ENCODE measurements at places on chromosomes 11 and 22.
A peak's percentile ranks its signal among the peaks of the same experiment; 100 is the strongest.

DNA sequence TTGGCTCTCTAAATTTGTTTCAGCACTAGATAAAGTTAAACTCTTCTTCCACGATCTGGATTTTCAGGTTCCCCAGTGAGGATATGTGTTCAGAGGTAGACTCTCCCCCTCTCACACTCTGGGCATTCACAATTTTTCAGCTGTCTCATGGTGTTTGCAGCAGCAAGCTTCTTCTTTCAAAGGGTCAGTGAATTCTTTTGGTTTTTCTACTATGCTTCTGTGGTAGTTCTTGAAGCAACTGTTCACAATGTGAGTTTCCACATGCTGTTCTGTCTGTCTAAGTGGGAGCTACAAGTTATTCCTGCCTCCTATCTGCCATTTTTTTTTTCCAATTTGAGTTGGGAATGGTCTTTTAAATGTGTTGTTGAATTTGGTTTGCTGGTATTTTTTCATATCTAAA is 25.4 kb downstream of the CNTF start:
- DNase-seq = no peak

GRCh38 chr22:19438298-19438697 is 6.0 kb downstream of the MRPL40 start:
- no peak for DNase-seq

DNA sequence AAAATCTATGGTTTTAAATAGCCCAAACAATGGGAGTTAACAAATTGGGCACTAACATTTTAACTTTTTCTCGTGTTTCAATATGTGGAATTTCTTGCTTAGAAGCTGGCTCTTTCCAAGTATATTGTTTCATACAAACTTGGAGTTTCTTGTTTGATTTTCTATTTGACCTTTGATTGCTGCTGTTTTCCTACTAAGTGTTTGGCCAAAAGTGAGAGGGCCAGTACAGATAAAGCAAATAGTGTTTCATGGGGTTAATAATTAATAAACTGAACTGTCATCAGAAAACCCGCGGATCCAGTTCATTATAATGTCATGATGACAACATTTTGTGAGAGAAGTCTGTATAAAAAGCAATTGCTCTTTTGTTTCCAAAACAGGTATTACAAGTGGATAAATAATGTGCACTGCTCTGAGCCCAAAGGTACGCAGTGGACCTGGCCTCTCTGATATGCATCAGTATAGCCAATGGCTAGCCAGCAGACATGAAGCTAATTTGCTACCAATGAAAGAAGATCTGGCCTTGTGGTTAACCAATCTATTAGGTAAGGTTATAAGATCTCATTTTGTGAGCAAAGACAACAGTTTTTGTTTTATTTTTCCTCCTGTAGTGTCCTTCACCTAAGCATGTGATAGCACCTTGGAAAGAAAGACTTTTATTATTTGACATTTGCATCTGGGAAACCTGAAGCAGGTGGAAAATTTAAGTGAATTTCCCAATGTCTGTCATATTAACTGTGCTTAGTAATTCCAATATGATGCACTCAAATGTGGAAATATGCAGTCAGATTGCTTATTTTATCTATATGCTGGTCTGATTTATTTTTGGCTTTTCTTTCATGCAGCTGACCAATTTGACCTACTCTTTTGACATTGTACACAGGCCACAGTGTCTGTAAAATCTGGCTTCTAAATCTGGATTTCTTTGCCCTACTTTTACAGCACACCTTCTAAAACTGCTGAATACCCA is 8.3 kb downstream of the GAS2 start:
- no peak for DNase-seq

- DNase-seq = no peak
Observed at GRCh38 chr11:66259225-66259624, 9.2 kb upstream of the RAB1B start.

GRCh38 chr11:108199446-108200321 is 22.8 kb downstream of the NPAT start:
- peak; percentile 18 for DNase-seq

DNA sequence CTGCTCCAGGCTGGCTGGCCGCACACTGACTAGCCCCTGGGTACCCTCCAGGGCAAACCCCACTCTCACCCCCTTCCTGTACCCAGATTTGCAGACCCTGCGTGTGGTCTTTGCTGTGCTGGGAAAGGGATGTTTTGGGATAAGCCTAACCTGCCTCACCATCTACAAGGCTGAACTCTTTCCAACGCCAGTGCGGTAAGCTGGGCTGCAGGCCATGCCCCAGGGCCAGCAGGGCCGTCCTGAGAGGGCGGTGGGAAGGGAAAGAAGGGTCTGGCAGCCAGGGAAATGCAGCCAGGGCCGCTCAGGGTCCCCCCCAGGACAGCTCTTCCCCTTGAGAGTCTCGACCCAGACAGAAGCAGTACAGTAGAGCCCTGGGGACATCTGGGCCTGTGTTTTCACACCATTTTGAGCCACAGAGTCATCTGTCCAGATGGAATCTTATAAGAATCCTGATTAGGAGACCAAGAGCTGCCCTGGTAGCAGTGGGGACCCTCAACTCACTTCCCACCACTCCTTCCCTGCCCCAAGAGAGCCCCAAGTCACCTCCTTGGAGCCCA is 22.4 kb upstream of the SLC22A12 start:
- no peak for DNase-seq

DNA sequence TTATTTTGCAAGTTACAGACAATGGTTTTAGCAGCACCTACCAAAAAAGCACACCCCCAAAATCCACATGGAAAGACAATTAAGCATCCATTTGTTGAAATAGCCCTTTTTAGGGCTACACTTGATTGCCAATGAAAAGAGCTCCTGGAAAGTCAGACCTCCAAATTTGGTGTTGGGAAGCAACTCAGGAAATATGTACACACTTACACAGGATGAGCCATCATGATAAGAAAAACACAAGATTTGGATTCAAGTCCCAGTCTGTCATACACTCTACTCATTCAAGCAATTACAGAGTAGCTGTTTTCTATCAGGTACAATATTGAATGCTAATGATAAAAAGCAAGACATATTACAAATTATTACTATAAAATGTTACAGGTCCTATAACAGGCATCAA is 31.5 kb downstream of the FAM168A start:
- no peak for DNase-seq

GRCh38 chr11:79487412-79487811 is 46.6 kb upstream of the TENM4 start:
- no peak for DNase-seq

DNA sequence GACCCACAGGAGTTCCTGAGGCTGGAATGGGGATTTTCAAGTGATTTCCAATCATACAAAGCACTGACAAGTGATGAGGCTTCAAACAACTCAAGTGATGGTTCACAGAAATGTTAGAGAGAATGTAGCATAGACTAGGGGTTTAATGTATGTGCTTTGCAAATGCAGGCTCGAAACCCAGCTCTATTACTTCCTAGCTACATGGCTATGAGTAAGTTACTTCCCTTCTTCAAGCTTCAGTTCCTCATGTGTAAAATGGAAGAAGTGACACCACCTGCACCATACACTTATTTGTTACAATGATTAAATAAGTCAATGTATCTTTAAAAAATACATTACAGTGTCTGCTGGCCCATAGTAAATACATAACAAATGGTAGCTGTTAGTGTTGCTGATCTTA is 139.8 kb downstream of the CCDC81 start:
- no peak for DNase-seq

DNA sequence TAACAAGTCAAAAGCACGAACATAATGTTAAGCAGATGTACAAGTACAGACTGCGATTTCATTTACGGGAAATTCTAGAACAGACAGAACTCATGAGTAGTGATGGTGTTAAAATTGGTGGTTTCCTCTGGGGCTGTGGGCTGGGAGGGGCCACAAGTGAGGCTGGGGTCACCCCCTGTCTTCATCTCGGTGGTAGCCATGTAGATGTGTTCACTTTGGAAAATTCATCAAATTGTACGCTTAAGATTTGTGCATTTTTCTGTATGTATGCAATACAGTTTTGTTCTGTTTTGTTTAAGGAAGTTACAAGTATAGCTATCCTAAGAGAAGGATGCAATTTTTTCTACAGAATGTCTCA is 504 bp upstream of the ASCC2 start:
- DNase-seq = no peak

DNA sequence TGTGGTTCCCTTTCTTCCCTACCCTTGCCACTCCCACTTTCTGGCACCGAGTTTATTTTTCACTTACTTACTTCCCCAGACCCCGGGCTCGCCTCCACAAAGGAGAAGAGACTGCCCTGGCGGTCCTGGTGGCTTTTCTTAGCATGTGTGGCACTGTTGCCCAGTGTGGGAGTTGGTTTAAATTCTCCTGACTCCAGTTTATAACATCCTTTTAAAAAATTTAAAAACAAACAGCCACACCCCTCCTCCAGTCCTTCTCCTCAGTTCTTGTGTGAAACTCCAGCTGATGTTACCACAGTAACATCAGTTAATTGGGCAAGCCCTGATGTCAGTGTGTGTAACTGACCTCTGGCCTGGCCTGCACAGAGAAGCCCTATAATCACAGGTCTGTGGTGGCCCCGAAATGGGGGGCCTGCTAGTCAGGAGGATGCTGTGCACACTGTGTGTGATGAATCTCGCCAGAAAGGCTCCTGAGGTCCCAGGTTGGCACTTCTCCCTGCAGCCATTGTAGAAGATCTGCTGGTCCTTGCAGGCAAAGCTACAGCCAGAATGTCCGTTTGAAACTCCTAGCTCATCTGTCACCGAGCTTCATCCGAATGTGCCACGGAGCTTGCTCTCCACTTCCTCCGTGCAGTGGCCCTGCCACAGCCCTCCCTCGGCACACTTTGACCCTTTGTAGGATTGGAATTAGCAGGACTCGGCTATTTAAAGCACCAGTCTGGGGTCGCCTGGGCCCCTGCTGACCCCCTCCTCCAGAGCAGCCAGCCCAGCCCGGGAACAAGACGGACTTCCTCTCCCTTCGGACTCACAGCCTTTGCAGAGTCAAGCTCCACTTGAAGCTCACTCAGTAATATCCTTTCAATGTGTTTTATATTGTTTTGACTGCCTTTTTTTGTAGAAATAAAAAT is 7.6 kb downstream of the YDJC start:
- no peak for DNase-seq

- no peak for DNase-seq
Observed at GRCh38 chr11:133901316-133901715, 55.5 kb downstream of the IGSF9B start.

GRCh38 chr22:46399251-46400024 is 63.9 kb downstream of the TRMU start:
- DNase-seq = no peak

DNA sequence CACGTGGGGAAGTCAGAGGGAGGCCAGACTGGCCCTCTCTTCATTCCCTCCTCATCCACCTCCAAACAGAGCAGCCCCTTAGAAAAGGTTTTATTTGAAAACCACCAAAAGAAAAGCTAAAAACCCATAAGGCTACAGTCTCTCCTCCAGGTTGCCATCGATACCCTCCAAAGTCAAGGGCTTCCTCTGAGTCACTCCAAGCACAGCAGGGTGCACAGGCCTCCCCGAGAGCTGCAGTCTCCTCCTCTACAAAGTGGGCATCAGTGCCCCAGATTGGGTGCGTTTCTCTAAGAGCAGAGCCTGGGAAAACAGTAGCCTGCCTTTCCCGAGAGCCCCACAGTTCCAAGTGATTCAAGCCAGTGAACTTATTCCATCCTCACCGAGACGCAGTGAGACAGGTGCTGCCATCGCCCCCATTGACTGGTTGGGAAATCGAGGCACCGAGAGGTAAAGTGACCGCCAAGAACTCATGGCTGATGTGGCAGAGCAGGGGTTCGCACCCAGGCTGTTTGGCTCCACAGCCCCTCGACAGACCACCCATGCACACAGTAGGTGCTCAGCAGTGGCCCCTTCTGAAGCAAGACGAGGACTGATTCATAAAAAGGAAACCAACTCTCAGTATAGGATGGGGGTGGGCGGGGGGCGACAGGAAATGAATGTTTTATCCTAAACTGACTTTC is 91.7 kb upstream of the SHISAL1 start:
- no peak for DNase-seq

DNA sequence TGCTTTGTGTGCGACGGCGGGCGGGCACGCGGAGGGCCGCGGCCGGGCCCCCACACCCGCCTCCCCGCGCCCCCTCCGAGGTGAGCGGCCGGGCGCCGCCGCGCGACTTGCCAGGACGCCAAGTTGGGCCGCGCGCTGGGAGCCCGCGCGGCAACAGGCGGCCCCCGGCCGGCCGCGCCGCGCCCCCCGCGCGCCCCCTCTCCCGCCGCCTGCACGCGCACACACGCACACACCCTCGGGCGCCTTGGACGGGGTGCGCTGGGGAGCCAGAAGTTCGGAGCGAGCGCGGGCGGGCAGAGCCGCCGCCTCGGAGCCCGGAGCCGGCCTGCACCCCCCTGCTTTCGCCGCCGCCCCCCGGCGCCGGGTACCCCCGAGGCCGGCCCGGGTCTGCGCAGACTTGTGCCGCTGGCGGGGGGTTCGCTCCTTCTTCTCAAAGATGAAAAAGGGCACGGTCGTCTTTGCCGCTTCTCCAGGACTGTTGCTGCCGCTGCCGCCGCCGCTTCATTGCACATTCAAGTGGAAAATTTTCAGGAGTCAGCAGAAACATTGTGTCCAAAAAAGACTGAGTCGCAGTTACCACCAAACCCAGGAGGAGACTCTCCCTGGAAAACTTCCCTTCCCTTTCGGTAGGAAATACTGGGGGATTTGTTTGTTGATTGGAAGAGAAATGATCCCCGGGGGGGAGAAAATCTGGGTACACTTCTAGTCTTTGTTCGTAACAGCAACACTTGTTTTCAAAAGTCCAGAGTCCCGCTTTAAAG is 895 bp downstream of the TEAD1 start:
- DNase-seq = no peak

DNA sequence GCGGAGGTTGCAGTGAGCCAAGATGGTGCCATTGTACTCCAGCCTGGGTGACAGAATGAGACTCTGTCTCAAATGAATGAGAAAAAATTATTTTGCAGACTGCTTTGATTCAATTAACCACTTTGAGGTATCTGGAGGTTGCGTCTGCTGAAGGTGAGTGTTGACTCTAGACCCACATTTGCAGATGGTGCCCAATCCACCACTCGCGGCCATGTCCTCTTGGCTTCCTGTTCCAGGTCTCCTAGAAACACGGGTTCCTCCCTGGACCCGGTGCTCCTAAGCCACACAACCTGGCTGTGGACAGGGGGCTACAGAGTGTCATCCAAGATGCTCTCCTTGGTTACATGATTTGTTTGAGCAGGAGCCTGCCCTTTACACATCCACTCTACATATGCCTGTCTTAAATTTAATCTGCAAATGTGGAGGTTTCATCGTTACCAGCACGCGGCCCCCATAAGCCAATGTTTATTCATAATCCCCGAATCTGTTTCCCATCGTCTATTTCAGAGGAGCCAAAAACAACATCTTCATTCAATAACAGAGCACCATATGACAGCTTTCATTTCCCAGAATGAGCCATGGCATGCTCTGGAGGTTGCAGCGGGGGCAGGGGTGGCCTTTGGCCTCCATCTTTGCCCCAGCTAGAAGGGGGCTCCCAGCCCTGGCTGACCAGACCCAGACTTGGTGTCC is 377.2 kb downstream of the CTTN start:
- no peak for DNase-seq

DNA sequence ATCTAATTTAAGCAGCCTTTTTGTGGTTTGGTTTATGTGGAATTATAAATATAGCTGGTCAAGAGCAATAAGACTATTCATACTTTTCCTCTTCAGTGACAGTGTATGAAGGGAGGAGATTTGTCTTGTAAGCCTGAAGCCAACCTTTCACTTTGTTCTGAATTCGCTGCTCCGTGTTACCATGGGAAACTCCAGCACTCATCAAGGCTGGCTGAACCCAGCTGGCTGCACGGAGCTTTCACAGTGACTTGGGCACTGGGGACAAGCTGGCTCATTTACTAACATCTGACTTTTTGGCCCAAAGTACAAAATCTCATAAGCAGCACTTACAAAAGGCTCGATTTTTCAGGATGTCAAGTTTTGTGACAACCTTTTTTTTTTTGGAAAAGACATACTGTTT is 120.4 kb upstream of the GRIA4 start:
- no peak for DNase-seq

Measured in activated CD4-positive, CD25-positive, alpha-beta regulatory T cell (primary cell).